A549 (cell line): ENCODE measurements at places on chromosomes 4 and X.

- no peak for DNase-seq
These were observed 58.7 kb upstream of the GPR34 start for GRCh38 chrX:41630091-41630490.

GRCh38 chrX:123779908-123780396, 47.1 kb upstream of the THOC2 start:
- DNase-seq, result no peak

DNA sequence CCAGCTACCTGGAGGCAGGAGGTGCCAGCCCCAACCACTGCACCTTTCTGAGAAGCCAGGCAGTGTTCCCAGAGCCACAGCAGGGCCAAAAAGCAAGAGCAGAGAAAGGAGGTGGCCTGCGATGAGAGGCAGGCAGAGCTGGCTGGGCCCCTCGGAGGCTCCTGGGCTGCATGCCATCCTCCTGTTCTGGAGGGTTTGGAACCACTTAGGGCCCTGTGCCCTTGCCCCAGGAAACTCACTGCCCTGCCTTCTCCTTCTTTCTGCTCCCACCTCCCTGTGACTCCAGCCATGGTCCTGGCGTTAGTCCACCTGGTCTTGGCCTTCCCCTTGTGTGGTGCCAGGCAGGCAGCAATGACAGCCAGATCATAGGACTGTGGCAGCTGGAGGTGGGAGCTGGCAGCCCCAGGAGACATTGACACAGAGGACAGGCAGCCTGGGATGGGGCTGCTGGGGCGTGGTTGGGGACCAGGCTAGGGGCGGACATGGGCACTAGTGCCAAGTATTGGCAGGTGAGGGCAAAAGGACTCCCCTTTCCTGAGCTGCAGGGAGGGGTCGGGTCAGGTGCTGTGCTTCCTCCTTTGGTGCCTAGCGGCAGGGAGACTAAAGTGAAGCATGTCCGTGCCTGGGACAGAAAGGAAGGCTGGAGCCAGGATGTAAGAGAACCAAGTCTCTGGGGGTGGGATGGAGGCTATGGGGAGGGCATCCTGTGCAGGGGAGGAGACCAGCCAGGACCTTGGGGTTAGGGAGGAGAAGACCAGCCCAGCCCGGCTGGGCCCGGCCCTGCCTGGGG, 1.4 kb downstream of the APLN start:
- no peak for DNase-seq

GRCh38 chr4:87053802-87054767, 119.3 kb downstream of the AFF1 start:
- DNase-seq, result no peak

GRCh38 chr4:153750197-153750817, 9.5 kb downstream of the RNF175 start:
- DNase-seq, result peak; percentile 51

DNA sequence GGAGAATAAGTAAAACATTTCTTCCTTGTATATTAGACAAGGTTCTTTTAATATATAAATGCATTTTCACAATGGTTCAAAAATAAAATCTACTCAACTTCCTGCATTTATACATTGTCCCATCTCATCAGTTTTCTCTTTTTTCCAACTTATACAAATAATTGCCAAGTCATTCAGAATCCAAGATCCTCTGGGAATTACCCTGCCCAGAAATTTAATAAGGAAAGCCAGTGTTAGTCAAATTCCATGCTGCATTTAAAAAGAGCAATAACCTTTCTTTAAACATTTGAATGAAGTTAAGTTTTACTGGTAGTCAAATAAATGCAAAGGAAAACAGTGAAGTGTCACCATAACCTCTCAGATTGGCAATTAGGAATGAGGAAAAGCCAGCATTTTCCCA, 357.9 kb downstream of the PPP3CA start:
- DNase-seq, result no peak

GRCh38 chr4:80498725-80499124, 163.2 kb downstream of the CFAP299 start:
- no peak for DNase-seq

DNA sequence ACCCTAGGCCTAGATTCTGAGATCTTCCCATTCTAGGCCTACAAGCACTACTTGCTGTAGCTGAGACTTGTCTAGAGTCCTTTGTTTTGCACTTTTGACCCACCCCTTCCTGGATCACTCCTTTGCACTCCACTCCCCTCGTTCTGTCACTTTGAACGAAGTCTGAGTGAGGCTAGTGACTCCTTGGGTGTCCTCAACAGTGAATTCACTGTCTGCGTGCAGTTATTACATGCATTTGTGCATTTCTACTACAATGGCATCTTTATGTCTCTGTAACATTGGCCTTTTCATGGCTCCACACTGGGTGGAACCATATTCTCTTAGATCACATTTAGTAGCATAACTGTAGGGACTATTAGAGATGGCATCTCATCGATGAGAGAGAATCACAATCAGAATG, 50.5 kb downstream of the OCRL start:
- DNase-seq, result no peak

GRCh38 chr4:77538144-77538543, 67.5 kb upstream of the CXCL13 start:
- DNase-seq, result peak; percentile 6

DNA sequence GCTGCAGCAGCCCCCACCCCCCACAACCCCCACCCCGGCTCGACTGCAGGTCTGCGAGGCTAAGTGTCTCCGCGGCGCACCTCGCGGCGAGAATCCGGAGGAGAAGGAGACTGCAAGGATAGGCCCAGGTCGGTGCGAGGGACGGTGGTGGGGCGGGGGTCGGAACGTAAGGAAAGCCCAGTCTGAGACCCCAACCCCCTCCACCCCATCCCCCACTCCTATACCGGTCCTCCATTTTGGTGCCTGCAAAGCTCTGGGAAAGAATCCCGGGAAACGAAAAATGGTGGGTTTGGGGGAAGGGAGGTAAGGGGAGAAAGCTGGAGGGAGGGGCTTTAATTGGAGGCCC, 614 bp downstream of the BEX3 start:
- no peak for DNase-seq

- DNase-seq, result no peak
These were observed 161.1 kb upstream of the NDST4 start for GRCh38 chr4:115274545-115274944.

DNA sequence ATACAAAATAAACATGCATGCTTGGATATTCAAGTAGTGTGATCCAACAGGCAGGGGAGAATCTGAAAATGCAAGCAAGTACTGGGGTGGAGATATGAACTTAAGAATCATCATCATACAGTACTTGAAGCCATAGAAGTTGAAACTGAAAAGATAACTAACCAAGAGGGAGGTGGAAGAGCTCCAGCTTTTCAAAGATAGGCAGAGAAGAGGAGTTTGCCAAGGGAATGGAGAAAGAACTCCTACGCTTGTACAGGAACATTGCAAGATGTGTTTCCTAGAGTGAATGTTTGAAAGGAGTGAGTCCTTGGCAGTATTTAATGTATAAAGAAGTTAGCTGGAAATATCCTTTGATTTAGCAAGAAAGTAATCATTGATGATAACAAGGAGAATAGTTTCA, 106.2 kb upstream of the FRMPD4 start:
- no peak for DNase-seq

- no peak for DNase-seq
These were observed 40.4 kb downstream of the UNC5C start for GRCh38 chr4:95508421-95508820.
